Dorsolateral prefrontal cortex (tissue), 122 donors: ENCODE measurements at places on chromosomes 4 and X.

GRCh38 chrX:107442914-107443527 is 6.4 kb upstream of the FRMPD3 start:
- no peak for DNase-seq

- no peak for DNase-seq
Measured at GRCh38 chr4:25921922-25922321, 7.9 kb downstream of the SMIM20 start.

GRCh38 chr4:83216959-83217683 is 67.5 kb downstream of the COQ2 start:
- DNase-seq = no peak

DNA sequence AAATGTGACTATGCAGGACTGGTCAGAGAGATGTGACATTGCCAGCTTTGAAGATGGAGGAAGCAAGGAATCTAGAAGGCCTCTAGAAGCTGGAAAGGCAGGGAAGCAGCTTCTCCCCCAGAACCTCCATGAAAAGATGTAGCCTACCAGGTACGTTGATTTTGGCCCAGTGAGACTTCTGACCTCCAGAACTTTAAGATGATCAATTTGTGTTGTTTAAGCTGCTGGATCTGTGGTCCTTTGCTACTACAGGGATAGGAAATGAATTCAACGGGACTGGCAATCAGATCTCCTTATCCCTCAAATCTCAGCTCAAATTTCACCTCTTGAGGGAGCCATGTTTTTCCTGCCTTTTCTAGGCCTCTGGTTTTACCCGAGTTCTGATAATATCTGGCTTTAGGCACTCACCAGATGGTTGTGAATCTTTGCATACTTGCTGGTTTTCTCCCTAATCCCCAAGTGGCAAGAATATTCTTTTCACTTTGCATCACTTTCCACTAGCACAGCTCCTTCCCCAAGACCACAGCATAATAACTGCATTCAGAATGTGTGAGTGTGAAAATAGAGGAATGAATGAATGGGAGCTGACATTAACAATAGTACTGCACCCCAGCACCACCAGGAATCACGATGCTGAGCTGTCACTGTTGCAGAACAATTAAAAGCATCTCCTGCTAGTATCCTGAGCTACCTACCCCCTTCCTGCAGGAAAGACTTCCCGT is 25.5 kb upstream of the TMSB4X start:
- DNase-seq = no peak

DNA sequence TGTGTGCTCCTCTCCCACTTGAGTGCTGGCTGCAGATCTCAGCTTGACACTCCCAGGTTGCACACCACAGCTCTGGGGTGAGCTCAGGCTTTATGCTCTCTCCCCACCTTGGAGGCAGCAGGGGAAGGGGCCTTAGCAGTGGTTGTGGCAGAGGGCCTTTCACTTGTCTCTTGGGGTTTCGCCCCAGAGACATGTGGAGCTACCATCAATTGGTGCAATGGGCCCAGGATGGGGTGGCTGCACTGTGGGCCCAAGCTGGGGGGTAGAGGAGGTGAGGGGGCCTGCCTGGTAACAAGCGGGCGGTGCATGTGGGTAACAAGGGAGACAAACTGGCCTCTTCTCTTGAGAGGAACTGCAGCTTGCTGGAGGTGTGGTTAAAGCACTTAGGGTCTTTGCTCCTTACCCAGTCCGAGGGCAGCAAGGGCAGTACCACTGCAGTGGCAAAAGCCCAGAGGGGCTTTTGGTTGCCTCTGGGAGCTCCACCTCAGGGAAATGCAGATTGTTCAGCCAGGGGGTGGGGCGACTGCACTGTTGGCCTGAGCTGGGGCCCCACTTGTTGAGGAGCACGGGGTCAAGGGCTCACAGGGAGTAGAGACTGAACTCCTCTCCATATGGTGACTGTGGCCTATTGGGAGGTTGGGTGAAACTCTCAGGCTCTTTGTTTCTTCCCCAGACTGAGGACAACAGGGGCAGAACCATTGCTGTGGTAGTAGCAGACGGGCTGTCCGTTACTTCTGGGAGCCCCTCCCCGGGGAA is 30.5 kb upstream of the OR13H1 start:
- no peak for DNase-seq

- no peak for DNase-seq
Measured at GRCh38 chr4:13097971-13098370, 386.2 kb downstream of the RAB28 start.

- no peak for DNase-seq
Measured at GRCh38 chr4:95524729-95525128, 24.0 kb downstream of the UNC5C start.

GRCh38 chrX:137428766-137429591 is 136.9 kb upstream of the ZIC3 start:
- DNase-seq = no peak

GRCh38 chr4:97548943-97549583 is 594.2 kb downstream of the STPG2 start:
- DNase-seq = no peak
